Hepatic stellate cell (primary cell): ENCODE measurements at places on chromosomes 1 and 21.

GRCh38 chr1:70348399-70349165, 5.9 kb downstream of the ANKRD13C start:
- no peak for DNase-seq

DNA sequence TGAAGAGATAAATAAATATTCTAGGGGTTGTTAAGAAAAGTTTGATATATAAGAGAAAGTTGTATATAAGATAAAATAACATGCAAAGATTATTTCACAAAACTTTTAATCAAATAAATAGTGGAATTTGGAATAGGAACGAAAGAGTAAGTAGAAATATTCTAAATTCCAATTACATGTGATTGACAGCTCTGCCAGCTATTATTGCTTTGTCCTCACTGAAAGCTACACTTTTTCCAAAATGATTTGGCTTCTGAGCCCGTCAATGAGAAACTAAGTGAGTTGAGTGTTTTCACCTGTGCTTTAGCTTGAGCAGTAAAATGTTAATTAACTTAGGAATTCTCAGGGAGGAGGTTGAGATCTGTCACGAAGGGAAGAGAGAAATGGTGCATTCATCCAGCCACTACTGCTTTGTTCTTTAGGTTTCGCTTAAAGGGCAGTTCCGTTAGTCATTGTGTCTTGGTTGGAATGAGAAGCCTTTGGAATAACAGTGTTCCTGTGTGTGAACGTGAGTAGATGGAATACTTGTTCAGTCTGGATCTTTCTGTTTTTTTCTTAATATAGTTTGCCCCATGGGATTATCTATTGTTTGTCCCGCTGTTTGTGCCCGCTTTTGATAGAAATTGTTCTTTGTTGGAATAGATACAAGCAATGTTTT, 63.3 kb upstream of the CR1L start:
- no peak for DNase-seq

DNA sequence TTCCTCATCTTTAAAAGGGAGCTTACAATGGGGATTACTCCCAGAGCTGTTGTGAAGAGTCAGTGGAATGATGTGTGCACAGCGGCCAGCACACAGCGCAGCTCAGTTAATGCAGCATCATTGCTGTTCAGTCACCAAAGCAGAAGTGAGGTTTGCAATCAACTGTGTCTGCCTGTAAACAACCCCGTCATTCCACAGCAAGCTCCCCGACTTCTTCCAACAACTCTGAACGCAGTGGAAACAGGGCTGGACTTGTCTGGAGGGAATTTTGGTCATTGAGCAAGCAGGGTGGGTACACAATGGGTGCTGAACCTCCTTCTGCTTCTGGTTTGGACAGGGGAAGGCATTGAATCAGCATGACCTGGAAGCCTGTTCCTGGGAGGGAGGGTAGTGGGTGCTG, 347.4 kb downstream of the PTPRU start:
- no peak for DNase-seq

- no peak for DNase-seq
Measured at GRCh38 chr1:116766616-116767469, 12.6 kb downstream of the CD2 start.

GRCh38 chr1:218433744-218434143, 88.6 kb downstream of the TGFB2 start:
- no peak for DNase-seq

DNA sequence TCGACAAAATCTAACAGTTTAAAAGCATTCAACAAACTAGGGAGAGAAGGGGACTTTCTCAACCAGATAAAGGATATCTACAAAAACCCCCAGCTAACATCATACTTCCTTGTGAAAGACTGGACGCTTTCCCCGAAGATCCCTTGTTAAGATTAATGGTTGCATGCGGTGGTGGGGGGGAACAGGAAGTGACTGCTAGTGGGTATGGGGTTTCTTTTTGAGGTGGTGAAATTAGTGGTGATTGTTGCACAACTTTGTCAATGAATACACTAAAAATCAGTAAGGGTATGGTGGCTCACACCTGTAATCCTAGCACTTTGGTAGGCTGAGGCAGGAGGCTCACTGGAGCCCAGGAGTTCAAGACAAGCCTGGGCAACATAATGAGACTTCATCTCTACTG, 26.9 kb upstream of the EYA3 start:
- DNase-seq: no peak
